ENCODE measurements at places on chromosomes 12 and 14.

GRCh38 chr14:99475179-99475578 lies 5.5 kb downstream of the SETD3 start:
- no peak for DNase-seq

DNA sequence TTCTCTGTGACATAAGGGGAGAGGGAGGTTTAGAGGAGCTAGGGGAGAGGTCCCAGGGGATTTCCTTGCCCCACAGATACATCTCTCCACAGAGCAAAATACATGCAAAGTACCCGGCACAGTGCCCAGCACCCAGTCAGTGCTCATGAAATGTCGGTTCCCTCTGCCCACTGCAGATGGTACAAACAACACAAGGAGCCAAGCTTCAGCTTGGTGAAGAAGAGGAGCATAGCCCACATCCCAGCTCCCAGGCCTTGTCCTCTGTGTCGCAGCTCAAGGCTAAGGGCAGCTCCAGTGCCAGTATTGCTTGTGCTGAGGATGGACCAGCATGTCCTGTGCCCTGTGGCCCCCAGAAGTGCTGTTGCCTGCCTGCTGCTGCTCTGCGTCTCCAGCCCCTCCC lies 35.0 kb upstream of the FKBP4 start:
- DNase-seq, result no peak

DNA sequence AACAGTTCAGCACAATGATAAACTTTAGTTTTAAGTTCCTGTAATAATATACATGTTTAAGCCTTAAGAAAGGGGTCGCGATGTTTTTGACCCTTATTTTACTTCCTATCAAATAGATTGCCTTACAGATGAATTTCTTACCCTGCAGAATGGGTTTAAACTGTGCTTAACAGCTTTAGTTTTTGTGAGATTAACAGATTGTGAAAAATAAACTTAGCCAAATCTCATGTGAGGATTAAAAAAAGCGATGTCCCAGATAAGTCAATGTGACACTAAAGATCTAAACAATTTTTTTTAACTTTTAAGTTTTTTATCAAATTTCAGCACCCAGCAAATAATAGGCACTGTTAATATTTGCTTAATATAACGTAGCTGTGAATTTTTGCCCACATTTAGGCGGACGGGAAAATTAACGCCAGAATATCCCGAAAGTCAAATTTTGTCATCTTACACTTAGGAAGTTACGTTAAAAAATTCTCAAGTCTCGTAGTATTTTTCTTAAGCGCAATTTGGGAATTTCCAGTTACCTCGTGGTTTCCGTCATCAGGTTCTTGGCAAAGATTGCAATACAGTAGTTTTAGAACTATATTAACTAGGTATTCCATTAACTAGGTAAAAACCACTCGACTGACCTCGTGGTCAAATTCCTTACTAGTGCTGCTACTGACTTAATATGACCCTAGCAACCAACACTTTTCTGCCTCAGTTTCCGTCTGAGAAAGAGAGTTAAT lies 1.2 kb downstream of the HNRNPC start:
- no peak for DNase-seq

- no peak for DNase-seq
Observed at GRCh38 chr12:337039-337438, 52.1 kb downstream of the KDM5A start.

- no peak for DNase-seq
Observed at GRCh38 chr12:124852329-124852831, 11.3 kb downstream of the SCARB1 start.

- no peak for DNase-seq
Observed at GRCh38 chr14:51357250-51357649, 117.2 kb downstream of the TMX1 start.

DNA sequence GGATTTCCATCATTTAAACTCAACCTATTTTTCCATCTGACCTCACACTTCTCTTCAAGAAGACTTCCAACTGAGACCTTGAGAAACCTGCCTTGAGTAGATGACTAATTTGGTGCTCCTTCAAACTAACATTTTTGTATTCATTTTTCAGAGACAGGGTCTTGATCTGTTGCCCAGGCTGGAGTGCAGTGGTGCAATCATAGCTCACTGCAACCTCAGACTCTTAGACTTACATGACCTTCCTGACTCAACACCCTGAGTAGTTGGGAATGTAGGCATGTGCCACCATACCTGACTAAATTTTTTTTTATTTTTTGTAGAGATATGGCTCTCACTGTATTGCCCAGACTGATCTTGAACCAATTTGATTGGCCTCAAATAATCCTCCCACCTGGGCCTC lies 389.9 kb downstream of the PDZRN4 start:
- no peak for DNase-seq

- no peak for DNase-seq
Observed at GRCh38 chr12:79514730-79515529, 175.8 kb downstream of the PAWR start.

GRCh38 chr12:81644503-81644902 lies 114.6 kb downstream of the PPFIA2 start:
- DNase-seq, result no peak

GRCh38 chr14:27528328-27528727 lies 930.5 kb upstream of the NOVA1 start:
- no peak for DNase-seq

GRCh38 chr12:71685312-71685906 lies 473 bp upstream of the TMEM19 start:
- DNase-seq, result no peak

DNA sequence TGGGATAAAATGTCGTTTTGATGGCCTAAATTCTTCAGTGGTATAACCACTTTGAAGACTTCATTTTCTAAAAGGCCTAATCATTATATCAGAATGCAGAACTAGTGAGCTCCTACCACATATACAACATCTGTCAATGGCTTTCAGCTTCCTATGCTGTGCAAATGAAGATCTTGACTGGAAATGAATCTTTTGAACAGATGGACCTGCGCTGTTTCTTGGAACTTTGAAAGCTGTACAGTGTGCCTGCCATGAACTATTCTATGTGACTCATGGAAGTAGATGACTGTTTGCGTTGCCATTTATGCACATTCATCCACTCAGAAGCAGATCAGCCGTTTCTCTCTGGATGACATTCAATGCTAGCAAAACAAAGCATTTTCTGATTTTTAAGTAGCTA lies 542.2 kb upstream of the USP15 start:
- DNase-seq, result no peak

DNA sequence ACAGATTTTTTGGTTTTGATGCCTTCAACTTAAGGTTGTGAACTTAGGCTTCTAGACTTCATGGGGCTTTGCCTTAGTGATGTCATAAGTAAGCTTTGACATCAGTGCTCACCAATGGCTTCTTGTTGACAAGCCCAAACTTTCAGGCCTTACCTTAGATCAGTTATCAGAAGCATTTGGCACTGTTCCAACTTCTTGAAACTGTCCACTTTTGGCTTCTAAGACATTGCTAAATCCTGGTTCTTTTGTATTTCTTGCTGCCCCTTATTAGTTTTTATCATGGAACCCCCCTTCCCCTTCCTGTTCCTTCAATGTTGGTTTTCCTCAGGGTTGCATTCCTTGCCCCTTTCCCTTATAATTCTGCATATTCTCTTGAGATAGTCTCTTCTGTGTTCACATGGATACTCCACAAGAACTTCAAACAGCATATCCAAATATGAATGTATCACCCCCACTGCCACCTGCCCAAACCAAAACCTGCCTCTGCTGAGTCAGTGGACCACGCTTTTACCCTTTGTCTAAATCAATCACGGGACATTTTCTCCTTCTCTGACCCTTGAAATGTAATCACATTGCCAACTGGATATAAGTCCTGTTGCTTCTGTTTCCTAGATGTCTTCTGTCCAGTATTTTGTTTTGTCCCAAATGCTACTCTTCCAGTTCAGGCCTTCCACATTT lies 7.9 kb downstream of the PFKM start:
- DNase-seq, result no peak

GRCh38 chr14:68248481-68249255 lies 429.1 kb downstream of the RAD51B start:
- no peak for DNase-seq

GRCh38 chr14:92609955-92610354 lies 96.4 kb downstream of the RIN3 start:
- no peak for DNase-seq

GRCh38 chr14:104439625-104440024 lies 139.9 kb upstream of the C14orf180 start:
- no peak for DNase-seq

DNA sequence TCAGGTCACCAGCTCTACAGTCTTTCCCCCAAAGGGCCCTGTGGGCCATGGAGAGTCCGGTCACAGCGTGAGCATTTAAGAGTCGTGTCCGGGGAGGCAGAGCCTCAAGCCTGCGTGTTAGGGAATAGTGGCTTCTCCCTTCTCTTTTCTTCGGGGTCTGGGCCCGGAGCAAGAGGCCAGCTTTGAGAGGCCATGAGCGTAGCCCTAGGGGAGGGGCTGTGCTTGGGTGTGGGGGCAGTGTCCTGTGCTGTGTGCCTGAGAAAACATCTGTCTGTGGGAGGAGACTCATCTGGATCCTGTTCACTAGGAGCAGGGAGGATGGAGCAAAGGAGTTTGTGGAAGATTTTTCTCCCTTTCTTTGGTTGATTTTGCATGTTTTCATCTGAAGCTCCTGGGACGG lies 5.3 kb downstream of the LRP1-AS start:
- no peak for DNase-seq

DNA sequence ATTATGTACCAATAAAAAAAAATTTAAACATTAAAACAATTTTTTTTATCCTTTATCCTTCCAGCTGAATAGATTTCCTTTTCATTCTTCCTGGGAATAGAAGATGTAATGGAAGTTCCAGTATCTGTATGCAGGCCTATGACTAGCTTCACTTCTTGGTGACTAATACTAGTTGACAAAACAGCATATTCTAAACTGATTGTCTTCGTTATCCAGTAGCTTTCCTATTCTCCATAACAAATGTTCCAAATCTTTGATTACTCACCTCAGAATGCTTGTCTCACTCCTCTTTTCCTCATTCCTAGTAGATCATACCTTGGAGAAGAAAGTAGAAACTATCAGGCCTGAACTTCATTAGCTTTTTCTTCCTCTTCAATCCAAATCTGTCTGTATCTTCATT lies 70.7 kb downstream of the PLEKHA5 start:
- no peak for DNase-seq

- no peak for DNase-seq
Observed at GRCh38 chr12:89859508-89860220, 151.0 kb upstream of the ATP2B1 start.

DNA sequence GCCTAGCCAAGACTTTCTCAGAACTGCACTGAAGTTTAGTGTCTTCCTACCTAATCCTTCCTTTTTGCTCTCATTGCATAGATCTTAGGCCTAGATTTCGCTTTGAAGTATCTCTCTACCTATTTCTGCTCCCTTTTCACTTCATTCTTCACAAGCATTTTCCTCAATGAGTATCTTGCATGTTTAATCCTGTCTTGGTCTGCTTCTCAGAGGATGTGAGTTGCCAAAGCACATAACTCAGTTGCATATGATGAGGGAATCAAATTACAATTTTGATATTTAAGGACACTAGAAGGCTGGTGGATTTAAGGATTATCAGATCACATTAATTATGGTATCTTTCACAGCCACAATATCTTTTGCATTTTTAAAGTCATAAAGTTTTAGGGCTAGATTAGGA lies 195.5 kb upstream of the DAAM1 start:
- DNase-seq, result no peak

- no peak for DNase-seq
Observed at GRCh38 chr12:94148739-94149118, 352 bp downstream of the PLXNC1 start.

GRCh38 chr14:103916636-103917262 lies 11.5 kb upstream of the TDRD9 start:
- DNase-seq, result no peak

DNA sequence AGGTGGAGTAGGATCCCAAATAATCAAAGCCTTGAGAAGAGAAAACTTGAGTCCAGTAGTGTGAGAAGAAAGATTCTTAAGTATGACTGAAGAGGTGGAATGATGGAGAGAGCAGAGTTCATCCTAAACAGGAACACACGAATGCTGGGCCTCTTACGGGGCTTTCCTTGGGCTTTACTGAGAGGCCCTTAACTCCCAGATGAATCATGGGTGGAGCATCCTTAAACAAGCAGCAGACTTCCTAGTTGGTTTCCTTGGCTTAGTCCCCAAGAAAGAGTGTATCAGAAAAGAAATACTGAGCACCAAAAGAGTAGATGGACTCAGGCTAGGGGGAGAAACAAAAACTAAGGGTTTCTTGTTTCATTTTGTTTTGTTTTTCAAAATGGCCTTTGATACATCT lies 132.5 kb downstream of the GPR135 start:
- no peak for DNase-seq

GRCh38 chr12:76940671-76941445 lies 62.0 kb upstream of the CSRP2 start:
- DNase-seq, result no peak

DNA sequence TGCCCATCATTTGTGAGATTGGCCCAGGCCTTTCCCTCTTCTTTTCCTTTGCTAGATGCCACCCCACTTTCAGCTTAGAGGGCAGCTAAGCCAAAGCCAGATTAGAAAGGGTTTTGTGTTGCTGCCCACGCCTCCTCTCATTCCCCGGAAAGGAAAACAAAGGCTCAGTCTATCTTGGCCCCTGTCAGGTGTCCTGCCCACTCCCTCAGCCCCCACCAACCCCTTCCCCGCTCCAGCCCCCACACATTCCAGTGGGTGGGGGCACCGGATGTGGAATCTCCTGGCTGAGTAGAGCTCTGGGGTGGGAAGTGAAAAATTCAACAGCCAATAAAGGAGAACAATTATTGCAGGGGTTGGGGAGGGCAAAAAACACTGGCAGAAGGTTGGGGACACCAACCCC lies 2.2 kb downstream of the BLOC1S1 start:
- DNase-seq, result no peak

DNA sequence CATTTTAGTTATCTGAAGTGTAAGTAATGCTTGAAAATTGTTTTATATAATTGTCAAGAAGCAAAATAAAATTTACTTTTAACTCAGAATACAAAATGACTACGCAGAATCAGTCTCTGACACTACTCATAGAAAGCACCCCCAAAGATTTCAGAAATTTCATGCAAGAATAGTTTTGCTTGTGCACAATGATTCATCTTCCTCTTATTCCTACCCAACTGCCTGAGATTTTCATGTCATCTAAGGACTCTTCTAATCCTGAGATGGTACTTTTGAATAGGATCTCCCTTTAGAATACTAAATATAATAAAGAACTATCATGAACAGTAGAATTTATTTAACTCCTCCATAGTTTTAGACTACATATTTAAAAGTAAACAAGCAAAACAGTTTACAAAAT lies 485.3 kb upstream of the MGAT4C start:
- DNase-seq, result no peak

Measured in stimulated activated CD8-positive, alpha-beta memory T cell treated with anti-CD3 and anti-CD28 coated beads, Interleukin-15, amount 100 ng/mL, for 24 hours (primary cell).